Activated naive CD4-positive, alpha-beta T cell treated with Interleukin-2 at 50 U/mL for 16 hours (primary cell): ENCODE measurements at places on chromosomes 11 and 22.
A peak's percentile ranks its signal among the peaks of the same experiment; 100 is the strongest.

DNA sequence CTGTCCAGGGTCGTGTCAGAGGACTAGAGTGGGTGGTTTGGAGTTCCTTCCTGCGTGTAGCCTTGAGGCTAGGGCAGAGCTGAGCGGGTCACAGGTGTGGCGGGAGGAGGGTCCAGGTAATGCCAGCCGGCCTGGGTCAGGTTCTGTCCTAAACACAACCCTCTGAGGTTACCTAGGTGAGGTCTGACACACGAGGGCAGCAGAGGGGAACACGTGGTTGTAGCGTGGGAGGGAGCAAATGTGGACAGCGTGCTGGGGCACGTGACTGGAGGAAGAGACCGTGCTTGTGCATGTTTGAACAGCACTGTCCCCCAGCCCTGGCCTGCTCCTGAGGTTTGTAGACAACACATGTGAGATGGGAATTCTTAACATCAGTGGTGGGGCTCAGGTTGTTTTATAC, 13.1 kb downstream of the MOV10L1 start:
- DNase-seq, result no peak

GRCh38 chr11:118659953-118660680, 19.3 kb downstream of the TREH start:
- DNase-seq, result no peak

DNA sequence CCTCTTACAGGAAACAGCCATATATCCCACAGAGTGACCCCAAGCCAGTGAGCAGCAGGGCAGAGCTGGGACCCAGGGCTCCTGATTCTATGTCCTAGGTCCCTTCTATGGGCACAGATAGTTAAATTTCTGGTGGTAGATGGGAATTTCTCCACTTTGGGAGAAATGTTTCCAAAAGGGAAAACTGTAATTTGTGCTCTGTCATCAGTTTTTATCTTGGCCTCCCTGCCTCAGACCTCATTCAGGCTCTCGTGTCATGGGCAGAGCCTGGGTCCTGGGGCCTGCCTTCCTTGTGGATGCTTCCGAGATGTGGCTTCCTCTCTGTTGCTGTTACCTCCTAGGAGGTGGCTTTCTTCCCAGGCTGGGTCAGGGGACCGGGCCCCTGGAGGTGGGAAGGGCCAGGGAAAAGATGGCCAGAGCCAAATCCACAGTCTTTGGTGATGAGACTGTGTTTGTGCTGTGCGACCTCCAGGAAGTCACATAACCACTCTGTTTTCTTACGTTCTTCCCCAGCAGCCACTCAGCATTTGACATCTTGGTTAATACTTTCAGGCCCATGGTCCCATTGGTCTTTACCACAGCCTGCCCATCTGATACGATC, 8.6 kb downstream of the LRRC32 start:
- DNase-seq, result no peak

GRCh38 chr11:114078423-114078822, 18.9 kb downstream of the ZBTB16 start:
- DNase-seq, result no peak

- DNase-seq, result no peak
Observed at GRCh38 chr11:133029107-133029506, 503.2 kb downstream of the OPCML start.

DNA sequence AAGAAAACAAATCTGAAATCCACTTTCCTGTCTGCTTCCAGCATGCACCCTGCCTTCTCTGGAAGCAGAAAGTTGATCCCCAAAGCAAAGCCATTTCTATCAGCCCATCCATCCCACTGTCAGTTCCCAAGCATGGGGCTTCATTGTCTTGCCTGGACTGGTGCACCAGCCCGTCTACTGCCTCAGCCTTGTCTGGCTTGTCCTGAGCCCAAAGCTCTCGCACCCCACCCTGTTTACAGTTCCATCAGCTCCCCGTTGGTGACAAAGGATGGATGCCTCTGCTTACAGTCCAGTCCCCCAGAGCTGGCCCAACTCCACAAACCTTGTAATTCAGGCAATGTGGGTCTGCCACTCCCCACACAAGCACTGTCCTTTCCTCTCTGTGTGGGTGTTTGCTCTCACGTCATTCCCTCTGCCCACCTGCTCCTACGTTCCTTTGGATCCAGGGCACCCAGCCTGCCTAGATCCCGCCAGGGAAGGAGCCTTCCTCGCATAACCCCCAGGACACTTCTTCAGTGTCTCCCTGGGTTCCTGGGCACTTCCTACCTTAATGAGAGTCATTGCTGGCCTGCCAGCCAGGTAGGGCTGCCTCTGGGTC, 38.8 kb downstream of the FBLN1 start:
- no peak for DNase-seq

DNA sequence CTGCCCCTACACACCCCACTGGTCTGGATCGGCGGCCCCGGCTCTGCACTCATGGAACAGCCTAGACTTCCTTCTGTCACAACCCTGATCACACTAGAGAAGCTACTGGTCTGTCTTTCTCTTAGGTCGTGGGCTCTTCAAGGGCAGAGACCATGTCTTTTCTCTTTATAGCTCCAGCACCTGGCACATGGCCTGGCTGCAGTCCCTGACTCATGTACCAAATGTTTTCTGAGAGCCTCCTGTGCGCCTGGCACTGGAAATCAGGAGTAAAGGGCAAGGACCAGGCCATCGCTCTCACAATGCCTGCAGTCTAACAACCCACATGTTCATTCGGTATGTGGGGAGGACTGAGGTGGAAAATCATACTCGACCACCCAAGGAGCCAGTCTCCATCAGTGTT, 7.5 kb downstream of the ASCC2 start:
- no peak for DNase-seq

DNA sequence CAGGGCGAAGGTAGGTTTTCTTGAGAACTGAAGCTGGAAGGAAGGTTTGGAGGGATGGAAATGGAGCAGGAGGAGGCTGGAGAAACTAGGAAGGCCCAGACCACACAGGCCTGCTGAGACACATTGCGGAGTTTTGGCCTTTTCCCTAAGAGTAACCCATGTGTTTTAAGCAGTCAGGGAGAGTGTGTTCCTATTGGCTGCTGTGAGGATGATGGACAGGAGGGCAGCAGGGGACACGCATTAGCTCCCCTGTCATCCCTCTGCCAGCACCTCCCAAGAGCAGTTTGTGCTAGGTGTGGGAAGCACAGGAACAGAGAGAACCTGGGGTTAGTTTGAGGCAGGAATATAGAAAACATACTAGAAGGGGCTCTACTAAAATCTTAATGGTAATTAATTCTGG, 842.1 kb downstream of the TBC1D22A start:
- no peak for DNase-seq

- no peak for DNase-seq
Observed at GRCh38 chr11:60955571-60955970, 3.6 kb upstream of the SLC15A3 start.

DNA sequence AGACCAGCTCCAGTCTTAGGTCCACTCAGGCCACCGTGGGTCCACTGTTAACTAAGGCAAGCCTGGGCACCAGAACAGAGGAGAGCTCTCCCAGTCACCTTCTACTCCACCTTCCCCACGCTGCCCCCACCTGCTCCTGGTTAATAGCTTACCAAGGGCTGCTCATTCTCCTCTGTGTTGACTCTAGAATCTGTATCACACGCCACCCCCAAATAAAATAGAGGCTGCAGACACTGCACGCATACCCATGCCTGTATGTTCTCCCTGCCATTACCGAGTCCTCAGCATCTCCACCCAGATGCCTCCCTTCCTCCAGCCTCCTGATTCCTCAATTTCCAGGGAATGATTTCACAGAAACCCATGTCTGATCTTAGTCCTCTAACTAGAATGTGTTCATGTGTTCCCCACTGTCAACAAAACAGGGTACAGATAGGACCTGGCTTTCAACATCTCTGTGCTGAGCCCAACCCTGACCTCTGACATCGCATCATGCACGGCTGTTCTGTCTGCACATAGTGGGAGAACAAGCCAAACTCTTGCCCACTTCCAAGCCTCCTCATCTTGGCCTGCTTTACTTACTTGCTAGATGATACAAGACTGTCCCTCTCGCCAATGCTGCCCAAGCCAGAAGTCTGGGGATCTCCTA, 49.8 kb downstream of the SMCO4 start:
- DNase-seq, result no peak

- DNase-seq, result no peak
Observed at GRCh38 chr11:127242676-127243075, 242.1 kb upstream of the KIRREL3 start.

- DNase-seq, result no peak
Observed at GRCh38 chr11:73889019-73889418, 12.2 kb downstream of the PAAF1 start.

GRCh38 chr11:113569391-113569790, 94.2 kb upstream of the DRD2 start:
- DNase-seq, result no peak

DNA sequence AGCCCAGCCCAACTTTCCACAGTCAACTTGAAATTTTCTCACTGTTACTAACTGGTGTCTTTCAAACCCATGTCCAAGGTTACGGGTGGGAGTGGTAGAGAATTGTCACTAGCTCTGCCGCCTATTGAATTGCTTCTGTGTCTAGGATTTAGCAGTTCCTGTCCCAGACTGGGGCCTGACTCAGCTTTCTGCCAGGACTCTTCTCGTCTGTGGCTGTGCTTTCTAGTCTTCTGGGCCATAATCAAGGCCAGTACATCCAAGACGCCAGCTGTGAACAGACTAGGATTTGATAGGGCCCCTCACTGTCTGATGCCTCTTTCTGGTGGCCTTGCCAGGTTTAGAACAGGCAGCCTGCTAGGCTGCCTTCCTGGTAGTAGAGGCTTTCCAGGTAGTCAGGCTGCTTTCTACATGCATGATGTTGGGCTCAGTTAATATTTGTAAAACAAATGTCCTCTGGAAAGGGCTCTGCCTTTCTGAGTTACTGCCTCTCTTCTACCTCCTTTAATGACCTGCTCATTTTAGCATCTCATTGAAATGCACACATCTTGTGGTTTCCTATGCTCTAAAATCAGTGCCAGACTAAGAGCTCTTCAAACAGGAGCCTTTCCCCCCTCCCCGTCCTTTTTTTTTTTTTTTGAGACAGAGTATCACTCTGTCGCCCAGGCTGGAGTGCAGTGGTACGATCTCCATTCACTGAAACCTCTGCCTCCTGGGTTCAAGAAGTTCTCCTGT, 13.1 kb upstream of the HIKESHI start:
- DNase-seq, result peak; percentile 38

DNA sequence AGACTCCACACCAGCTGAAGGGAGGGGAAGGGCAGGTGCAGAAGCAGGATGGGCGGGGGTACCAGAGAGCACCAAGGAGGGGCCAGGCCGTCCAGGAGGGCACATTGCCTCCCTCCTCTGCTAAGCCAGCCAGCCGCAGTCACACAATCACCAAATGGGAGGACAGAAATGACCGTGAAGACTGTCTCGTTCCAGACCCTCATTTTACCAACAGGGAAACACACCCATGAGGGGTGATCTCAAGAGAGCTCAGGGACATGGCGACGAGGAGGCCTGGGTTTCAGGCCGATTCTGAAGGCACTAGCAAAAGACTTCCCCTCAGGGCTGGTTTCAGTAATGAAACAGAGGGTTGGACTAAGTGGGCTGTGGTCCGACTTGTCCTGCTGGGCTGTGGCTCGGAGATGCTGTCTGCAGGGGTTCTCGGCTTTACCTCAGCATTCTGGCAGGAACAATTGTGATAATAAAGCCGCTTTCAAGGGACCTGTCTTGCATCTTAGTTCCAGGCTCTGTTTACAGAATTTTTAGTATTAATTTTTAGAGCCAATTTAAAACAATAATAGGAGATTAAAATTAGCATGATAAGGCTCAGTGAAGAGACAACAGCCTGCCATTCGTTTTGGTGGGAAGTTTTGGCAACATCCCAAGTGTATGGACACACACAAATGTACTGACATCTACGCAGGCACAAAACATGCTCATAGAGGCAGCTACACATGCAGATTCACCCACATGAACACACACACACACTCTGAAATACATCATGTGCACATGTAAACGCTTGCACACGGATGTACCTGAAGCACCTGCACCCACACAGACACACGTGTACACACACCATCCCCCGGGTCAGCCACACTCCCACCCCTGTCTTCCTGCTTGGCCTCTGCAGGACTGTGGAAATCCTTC, 2.0 kb upstream of the B3GAT1 start:
- DNase-seq, result no peak

DNA sequence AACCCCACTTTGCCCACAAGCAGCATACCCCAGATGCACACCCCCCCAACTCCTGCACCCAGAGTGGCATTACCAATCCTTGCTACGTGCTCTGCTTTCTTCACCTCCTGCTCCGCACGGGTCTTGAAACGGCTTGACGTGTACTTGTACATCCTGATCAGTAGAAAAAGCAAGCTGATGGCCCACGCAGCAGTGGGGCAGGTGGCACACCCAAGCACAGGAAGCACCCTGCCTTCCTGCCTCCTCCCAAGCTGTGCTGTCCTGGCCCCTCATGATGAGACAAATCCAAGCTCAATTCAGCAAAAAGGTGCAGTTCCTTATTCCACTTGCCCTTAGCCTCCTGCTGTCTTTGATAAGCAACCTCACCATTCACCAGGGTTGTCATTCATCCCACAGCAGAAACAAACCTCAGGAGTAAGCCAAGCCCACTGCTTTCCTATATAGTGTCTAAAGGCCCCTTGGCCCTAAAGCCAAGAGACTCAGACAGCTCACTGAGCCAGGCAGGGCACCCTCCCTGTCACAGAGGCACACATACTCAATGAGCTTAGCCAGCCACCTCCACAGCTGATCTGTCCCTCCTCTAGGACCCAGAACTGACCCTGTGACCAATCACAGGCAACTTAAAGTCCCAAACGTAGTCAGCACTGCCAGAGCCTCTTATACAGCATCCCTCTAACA, 27.8 kb downstream of the MORC2 start:
- peak; percentile 48 for DNase-seq

DNA sequence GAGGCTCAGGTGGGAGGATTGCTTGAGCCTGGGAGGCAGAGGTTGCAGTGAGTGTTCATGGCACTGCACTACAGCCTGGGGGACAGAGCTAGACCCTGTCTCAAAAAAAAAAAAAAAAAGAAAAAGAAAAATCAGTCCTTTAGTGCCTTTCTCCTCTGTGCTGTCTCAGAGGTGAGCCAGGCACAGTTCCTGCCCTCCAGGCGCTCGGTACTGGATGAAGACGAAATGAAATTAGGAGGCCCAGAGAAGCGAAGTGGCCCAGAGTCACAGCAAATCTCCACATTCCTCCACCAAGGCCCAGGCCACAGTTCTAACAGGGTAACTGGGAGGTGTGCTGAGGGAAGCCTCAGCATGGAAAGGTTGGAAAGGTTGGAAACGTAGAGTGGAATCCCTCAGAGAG, 4.9 kb downstream of the PLEKHB1 start:
- no peak for DNase-seq

- no peak for DNase-seq
Observed at GRCh38 chr11:92558323-92558722, 333.7 kb downstream of the FAT3 start.

GRCh38 chr11:100716838-100717237, 29.8 kb downstream of the ARHGAP42 start:
- DNase-seq, result no peak

DNA sequence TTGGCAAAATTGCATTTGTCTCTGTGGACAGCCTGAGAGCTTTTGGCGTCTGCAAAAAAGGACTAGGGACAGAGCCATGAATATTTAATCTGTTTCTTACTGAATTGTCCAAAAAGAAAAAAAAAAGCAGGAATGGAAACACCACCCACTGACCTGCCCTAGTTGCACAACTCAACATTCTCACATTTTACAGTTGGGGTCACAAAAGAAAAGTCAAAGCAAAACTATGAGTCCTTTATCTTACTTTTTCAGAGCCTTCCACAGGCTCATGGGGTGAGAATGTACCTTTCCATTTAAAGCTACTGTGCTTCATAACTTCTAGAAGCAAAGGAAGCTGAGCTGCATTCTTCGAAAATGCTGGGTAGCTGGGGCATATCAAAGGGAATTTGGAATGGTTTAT, 225.7 kb downstream of the FAM76B start:
- no peak for DNase-seq

- DNase-seq, result peak; percentile 57
Observed at GRCh38 chr22:41524809-41525449, 19.3 kb downstream of the POLR3H start.

GRCh38 chr11:99952816-99953215, 734.3 kb upstream of the ARHGAP42 start:
- DNase-seq, result no peak
